ENCODE measurements at places on chromosomes 3 and 15.

GRCh38 chr15:63331456-63331855, 50.2 kb downstream of the CA12 start:
- no peak for DNase-seq

GRCh38 chr3:72446218-72447058, 401.8 kb downstream of the SHQ1 start:
- no peak for DNase-seq

GRCh38 chr3:69204315-69204957, 82.0 kb upstream of the LMOD3 start:
- no peak for DNase-seq

GRCh38 chr15:39830166-39830565, 47.5 kb upstream of the FSIP1 start:
- DNase-seq: no peak

DNA sequence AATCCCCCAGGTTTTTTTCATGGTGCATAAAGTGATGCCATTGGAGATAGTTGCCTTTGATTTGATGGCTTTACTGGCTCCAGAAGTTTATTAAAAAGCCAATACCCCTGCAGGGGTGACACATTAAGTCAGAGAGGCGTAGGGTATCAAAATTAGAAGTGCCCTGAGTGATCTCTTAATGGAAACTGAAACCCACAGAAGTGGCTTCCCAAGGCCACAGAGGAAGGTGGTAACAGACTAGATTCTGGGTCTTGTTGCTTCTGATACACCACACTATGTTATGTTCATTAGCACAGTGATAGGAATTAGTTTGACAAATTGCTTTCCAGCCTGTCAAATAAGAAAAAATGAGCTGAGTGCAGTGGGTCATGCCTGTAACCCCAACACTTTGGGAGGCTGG, 112.3 kb downstream of the IQCH start:
- DNase-seq: no peak

DNA sequence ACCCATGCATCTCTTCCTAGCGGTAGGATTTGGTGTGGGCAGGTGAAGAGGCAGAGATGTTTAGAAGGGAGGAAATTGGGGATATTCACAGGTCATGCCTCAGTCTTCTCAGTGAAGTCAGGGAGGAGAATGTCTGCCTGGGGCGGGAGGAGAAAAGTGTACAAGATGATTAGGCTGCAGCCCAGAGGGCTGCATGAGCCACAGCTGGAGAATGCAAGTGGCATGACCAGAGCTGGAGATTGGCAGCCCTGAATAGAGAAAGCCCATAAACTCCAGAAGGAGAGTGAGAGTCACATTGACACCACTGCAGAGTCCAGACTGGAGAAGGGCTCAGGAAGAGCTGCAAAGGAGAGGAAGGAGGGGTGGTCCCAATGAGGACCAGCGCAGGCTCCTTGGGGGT, 22.6 kb downstream of the PDHB start:
- DNase-seq: no peak

DNA sequence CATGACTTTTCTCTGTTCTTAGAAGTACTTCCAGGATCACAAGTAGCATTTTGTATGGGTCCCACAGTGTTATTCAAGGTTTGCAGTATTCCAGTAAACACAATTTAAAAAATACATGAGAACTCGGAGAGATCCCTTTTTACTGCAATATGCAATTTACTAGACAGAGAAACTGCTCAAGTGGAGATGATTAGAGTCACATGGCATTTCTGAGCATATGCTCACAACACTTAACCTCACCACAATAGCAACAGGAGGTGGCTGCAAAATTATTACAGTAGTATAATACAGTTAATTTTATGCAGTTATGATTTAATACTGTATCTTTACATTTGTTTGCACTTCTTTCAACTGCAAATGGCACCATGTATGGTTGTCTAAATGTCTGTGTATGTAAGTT, 87.5 kb downstream of the PIK3CB start:
- peak; percentile 12 for DNase-seq

GRCh38 chr3:193795062-193795690, 202.2 kb downstream of the OPA1 start:
- no peak for DNase-seq

DNA sequence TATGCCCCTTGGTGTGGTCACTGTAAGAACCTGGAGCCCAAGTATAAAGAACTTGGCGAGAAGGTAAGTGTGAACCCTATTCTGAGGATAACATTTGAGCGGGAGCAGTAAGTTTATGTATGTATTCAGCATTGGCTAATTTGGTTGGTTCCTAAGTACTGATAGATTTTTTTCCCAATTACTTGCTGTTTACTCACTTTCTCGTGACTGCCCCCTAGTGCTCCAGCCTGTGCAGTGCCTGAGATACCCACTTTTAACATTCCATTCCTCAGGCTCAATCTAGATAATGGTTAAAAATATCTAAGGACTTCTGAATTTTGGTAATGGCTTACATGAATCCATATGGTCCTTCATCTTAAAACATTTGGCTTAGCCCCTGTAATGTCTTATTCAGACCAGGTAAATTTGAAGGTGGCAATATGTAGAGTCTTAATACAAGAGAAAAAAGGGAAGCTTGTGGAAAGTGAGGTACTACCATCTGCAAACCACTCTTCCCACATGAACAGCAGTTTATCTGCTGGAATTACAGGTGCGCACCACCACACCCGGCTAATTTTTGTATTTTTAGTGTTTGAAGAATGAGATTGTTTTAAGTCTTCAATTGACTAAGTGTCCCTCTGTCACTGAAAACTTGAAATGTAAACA, 7.1 kb downstream of the ELL3 start:
- DNase-seq: no peak

DNA sequence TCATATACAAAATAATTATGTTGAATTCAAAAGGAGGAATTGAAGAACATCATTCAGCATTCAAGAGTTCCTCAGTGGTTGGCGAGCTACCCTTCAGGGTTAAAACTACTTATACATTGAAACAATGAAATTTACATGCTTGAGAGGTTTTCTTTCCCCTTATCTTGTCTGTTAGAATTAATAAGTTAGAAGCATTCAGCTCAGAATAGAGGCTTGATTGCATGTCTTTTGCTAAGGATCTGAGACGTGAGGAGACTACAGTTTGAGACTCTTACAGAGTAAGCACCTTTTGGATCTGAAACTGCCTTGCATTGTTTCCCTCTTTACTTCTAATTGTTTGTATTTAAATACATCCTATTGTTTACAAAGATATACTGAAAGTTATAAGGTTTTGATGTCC, 157.6 kb downstream of the NSUN3 start:
- DNase-seq: no peak

- DNase-seq: no peak
These were observed 50.2 kb downstream of the HHLA2 start for GRCh38 chr3:108346301-108347227.

- DNase-seq: no peak
These were observed 261.6 kb upstream of the THRB start for GRCh38 chr3:24756101-24756888.

DNA sequence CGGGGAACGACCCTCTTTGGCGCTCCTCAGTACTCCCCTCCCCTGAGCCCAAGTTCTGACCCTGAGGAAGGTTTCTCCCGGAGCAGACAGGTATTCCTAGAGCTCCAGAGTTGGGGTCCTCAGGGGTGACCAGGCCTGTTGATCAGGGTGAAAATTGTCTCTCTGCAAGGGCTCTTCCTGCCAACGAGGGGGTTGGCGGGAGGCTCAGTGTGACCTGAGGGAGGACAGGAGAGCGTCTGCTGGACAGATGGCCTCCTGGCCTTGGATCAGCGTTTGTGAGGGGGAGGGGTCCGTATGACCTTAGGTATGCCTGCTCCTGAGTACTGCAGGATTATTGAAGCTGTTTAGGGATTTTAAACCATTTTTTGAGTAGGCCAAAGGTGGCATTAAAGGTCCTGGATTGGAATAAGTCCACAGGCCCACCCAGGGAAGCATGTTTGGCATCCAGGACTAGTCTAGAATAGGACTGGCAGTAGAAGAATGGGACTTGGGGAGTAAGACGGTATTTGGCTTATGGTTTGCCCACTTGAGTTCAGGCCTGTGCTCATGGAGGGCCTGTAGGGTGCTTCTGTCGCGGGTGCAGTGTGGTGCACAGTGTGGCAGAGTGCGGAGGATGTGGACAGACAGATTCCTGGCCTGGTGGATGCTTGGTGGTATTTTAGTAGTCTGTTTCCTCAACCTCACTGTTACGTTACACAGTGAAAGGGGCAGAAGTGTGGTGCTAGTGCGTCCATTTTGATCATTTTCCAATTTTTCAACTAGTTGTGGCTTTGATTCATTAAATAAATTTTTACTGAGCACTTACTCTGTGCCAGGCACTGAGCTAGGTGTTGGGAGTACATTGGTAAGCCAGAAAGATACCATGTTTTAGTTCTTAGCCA, 959 bp downstream of the ZNF592 start:
- DNase-seq: peak; percentile 2

DNA sequence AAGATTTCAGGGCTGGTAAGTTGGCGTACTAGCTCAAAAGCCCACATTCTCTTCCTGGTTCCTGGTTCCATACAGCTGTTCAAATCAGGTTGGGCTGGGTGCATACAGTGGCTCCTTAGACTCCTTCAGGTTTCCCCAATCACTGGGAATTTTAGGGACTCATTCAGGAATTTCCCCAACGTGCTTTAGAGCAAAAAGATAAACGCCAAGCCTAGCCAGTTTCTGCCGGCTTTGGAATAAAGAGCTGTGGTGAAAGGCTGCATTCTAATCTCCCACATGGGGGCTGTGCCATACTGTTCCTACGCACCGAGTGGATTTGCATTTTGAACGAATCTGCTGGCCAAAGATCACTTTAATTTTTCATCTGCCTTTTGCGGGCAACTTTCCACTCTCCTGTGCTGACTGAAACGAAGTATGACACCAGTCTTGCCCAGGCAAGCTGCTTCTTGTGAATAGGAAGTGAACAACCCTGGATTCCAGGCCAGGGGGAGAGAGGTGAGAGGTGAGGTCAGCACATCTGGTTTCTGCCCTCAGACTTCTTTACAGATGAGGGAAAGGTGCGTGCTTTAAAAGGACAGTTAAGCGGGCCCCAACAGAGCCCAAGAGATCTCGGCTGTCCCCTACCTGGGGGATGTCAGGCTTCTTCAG, 184.2 kb upstream of the PDZRN3 start:
- no peak for DNase-seq

- no peak for DNase-seq
These were observed 617.7 kb upstream of the NR2F2 start for GRCh38 chr15:95712785-95713184.

DNA sequence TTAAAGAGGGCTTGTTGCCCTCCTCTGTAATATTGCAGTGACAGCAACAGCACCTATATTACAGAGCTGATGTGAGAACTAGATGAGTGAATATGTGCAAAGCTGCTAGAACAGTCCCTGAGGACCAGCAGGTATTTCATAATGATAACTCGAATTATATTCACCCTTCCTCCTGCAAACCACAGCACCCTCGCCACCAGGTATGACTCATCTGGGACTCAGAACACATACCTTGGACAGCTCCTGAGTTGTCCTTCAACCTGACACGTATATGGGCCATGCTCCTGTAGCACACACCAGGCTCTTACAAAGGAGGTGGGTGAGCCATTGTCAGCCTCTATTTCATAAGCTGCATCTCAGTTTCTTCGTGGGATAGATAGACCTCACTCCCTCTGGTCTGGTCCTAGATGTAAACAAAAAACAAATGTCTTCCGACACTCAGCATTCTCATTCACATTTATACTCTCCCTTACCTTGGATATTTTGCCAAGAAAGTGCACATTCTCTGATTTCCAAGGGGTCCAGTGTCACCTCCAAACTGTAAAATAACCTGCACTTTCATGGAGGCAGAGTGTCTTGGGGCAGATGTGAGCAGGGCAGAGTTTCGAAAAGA, 124.5 kb downstream of the TLE3 start:
- DNase-seq: no peak

DNA sequence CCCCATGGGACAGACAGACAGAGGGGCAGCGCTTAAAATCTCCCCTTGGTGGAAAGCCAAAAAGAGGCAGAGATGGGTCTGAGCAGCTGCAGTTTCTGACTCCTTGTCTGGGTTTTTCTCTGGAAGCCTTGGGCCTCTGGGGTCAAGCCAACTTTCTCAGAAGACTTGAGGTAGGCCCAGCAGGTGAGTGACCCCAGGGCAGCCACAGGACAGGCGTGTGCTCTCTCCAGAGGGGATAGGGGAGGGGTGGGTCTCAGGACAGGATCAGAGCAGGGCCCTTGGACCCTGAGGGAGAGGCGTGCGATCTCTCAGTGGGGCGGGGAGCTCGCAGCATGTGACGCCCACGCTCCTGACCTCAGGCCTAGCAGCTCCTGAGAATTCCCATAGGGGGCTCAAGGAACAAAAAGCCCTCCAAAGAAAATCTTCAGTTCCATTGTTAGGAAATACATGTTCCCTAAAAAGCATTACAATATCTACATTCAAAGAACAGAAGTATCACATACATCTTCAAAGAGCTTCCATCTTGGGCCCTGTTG, 34.6 kb upstream of the DUSP7 start:
- no peak for DNase-seq

GRCh38 chr3:38579551-38580449, 69.7 kb downstream of the SCN5A start:
- DNase-seq: no peak

DNA sequence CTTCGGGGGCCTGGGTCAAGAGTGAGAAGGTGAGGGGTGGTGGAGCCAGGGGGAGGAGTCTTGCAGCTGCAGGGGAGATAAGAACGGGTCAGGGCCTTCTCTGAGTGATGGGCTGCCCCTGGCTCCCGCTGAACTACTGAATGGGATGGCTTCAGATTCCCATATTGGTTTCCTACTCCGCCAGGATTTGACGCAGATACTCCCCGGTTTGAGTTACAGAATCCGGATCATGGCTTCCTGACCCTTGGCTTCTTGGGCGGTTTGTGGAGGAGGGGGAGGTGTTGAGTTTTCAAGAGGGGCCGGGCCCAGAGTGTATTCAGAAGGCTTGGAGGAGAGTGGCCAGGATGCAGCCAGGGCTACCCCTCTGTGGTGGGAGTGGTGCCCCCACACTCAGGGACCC, 119.9 kb upstream of the ATP2B2 start:
- no peak for DNase-seq

DNA sequence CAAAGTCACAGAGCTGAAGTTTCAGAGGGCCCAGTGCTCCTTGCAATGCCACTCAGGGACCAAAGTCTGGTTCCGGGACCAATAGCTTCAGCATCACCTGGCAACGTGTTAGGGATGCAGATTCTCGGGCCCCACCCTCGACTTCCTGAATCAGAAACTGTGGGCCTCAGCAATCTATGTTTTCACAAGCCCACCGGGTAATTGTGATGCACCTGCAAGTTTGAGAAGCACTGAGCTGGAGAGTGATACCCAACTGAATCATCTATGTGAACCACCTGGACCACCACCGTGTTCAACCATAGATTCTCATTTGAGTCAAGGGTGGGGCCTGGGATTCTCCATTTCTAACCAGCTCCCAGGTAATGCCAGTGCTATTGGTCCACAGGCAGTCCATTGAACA, 55.7 kb downstream of the CORO2B start:
- DNase-seq: no peak

DNA sequence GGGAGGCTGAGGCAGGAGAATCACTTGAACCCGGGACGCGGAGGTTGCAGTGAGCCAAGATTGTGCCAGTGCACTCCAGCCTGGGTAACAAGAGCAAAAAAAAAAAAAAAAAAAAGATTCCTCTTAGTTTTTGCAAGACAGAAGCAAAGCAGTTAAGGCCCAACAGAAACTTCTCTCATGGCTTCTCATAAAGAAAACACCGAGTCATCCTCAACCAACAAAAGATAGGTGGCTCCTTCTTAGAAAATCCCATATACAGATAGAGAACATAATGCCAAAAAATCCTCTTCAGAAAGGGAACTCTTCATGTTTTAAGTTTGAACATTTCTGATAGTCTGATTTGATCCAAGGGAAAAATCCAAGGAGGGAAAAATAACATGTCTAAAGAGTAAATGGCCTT, 12.5 kb upstream of the SKIL start:
- DNase-seq: no peak

GRCh38 chr3:55174747-55175146, 246.9 kb upstream of the LRTM1 start:
- no peak for DNase-seq
